ENCODE measurements at places on chromosomes 3 and 15.

DNA sequence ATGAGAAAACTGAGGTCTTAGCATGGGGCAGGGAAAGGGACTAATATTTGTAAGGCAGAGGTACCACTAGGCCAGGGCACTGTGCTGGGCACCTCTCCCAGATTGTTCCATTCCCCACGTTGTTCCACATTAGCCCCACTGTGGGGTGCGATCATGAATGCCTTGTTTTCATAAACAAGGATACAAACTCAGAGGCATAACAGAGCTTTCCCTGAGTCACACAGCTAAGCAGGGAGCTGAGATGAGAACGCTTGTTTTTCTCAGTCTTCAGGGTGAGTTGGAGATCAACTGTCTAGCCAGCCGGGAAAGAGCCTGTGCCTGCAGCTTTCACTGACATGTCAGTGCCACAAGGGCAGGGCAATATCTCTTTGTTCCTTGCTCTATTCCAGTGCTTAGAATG, 47.9 kb upstream of the ITGA11 start:
- DNase-seq: no peak

- DNase-seq: no peak
Measured at GRCh38 chr3:129230311-129231019, 18.9 kb upstream of the COPG1 start.

- DNase-seq: no peak
Measured at GRCh38 chr3:40821315-40821714, 296.6 kb downstream of the ZNF621 start.

- no peak for DNase-seq
Measured at GRCh38 chr3:37163262-37164015, 10.9 kb downstream of the LRRFIP2 start.

DNA sequence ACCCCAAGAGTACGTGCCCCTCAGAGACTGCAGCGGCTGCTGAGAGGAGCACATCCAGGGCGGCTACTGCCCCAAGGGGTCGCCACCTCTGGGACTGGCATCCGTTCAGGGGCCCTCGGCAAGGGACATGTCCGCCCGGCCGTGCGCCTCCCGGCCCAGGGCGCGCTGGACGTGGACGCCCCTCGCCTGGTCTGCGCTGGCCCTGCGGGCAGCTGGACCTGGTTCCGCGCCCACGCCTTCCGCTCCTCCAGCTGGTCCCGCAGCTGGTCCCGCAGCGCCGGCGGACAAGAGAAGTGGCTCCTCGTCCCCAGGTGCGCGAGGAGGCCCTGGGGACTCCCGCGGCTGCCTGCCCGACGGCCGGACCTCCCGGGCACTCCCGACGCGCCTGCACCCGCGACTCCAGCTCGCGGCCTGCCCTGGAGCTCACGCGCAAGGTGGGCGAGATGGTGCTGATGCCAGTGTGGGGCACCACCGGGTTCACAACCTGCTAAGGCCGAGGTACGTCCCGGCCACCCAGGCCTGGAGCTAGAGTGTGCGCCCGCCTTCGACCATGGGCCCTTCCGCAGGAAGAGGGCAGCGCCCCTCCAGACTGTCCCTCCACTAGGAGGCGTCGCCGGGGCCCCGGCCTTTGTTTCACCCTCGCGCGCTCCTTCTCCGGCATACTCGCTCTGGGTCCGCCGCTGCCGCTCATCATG, 14.4 kb upstream of the GP9 start:
- no peak for DNase-seq

DNA sequence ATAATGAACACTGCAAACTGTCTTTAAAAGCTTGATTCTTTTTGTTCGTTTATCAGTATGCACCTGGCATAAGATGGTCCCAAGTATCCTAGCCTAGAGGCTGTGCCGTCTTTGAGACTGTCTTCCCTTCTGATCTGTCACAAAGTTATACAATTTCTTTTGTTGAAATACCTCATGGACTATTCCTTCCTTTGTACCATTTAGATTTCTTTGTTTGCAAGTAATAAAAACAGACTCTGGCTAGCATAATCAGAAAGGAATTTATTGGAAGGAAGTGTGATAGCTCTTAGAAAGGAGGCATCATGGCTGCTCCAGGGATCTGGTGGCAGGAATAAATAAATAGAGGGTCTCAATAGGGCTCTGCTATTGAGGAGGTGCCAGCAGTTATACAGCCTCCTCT, 280.4 kb downstream of the SLC9A9 start:
- DNase-seq: no peak

- DNase-seq: no peak
Measured at GRCh38 chr15:56468401-56468800, 3.5 kb upstream of the MNS1 start.

DNA sequence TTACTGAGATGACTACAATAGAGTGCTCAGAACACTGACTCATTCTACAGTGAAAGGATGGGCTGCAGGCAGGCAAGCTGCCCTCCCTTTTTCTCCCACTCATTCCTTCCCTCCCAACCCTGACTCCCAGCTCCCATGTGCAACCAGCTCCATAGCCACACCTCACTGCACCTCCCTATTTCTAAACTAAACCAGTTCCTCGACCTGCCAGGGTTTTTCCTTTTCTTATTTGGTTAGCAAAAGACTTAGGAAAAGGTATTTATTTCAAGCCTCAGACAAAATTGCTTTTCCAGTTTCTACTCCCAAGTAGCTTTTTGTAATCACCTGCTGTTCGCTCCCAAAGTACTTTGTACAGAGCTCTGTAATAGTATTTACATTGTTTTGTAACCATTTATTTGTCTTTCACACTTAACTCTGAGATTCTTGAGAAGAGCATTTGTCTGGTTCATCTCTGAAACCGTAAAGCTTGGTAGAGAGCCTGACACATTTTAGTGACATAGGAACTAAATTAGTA, 2.2 kb downstream of the AADAC start:
- DNase-seq: no peak

GRCh38 chr3:140724856-140725812, 47.3 kb downstream of the TRIM42 start:
- no peak for DNase-seq

DNA sequence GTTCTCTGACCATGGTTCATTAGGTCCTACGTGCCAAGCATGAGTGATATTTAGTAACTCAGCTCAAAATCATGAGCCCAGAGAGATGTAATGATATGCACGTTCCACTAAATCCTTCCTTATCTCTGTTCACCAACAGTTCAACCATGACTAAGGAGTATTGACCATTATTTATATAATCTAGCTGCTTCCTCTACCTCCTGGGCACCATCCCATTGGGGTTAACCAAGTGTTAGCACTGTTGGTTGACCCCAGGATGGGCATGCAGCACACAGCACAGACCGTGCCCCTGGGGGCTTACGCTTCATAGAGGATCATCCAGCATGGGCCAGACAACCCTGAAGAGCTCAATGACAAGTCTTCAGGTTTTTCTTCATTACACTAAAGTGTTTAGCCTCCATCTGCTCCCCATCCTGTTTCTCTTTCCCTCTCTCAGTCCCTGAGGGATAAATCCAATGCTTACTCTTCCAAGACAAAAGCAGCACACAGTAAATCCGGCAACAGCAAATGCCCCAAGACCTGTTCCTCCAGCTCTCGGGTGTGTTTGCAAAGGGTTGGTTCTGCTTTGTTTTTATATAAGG, 10.4 kb downstream of the FAM174B start:
- no peak for DNase-seq

DNA sequence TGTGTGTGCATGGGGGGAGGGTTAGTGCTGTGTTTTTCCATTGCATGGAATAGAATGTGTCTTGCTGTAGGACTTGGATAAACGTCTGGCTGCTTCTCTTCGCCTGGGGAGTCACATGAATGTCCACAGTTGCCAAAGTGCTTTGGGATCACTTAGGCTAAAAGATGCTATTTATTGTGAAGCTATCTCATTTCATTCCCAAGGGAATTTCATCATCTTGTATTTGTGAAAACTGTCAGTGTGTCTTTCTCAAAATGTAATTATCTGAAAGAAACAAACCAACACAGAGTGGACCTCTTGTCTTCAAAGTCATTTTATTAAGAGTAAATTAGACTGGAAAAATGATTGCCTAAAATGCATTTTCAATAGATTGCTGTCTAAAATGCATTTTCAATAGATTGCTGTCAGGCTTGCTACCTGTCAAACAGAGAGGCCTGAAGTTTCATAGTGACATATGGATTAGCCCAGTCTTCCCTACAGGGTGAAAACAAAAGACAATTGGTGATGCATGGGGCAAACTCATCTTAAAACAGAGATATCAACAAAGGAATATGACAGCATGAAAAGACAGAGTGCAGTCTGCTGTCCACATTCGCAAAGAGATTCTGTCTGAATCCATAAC, 117.1 kb upstream of the GOLIM4 start:
- DNase-seq: no peak

GRCh38 chr15:42154212-42154941, 2.1 kb downstream of the PLA2G4F start:
- DNase-seq: no peak

DNA sequence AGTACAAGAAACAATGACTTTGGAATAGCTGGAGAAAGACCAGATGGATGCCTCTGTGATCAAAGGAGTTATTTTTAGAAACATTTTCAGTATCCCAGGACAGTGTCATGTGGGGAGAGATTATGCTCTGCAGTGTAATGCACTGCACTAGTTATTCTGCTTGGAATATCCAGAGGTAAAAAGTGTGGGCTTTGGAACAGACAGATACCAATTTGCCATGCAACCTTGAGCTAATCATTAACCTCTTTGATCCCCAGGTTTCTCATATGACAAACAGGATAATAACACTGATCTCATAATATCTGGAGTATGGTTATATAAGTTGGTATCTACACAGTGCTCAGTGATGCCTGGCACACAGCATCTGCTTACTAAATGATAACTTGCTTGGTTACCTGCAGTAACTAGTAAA, 12.2 kb upstream of the SLC7A14 start:
- DNase-seq: no peak

DNA sequence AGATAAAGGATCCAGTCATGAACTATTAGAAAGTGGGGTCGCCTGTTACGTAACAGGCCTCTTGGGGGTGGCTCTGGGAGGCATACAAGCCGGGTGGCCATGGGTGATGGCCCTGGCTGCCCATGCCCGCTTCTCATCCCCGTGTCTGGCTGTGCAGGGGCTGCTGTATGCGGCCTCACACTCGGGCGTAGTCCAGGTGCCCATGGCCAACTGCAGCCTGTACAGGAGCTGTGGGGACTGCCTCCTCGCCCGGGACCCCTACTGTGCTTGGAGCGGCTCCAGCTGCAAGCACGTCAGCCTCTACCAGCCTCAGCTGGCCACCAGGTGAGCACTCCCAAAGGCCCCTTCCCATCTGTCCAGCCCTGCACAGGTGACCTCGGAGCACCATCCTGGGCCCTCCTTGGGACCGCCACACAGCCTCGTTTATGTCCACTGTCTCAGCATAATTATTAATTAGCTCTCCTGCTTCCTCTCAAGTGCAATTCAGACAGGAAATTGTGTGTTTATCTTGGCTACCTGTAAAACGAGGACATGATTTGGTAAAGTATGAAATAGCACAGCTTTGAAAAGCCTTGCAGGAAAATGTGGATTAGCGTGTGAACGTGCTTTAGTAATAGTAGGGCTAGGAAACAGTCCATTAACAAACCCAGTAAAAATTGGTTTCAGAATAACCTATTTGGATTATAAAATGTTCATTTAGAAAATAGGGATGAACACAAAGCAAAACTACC, 8.1 kb downstream of the CIB1 start:
- no peak for DNase-seq

GRCh38 chr15:67735896-67736295, 89.4 kb upstream of the SKOR1 start:
- DNase-seq: no peak

DNA sequence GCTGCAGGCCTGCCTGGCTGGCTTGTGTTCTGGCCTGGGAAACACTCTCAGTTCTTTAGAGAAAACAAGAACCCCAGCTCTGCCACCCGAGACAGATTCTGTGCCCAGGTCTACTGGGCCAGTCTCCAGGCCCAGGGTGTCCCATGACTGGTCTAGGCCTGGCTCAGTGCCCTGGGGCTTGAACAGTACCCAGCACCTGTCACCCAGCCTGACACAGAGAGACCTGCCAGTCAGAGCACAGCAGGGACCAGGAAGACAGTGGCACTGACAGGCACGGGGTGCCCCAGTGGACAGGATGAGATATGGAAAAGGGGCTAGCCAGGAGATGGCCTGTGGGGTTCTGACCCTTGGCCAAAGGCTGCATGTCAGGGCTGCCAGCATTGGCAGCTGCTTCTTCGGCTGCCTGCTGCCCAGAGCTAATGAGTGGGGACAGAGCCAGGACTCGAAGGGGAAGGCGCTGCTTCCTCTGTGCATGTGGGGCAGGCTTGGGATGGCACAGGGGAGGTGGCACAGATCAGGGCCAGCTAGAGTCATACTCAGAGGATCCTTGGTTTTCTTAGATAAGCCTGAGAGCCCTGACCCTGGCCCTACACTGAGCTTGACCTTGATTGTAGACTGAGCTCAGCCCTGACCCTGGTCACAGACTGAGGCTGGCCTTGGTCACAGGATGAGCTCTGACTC, 15.1 kb downstream of the CCDC33 start:
- no peak for DNase-seq

DNA sequence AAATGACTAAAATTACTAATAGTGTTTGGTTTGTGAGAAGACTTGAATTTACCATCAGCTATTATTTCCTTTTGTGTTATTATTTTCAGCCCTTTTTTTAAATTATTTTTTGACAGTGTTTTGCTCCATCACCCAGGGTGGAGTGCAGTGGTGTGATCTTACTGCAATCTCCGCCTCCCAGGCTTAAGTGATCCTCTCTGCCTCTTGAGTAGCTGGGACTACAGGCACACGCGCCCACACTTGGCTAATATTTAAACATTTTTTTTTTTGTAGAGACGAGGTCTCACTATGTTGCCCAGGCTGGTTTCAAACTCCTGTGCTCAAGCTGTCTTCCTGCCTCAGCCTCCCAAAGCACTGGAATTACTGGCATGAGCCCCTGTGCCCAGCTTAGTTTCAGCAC, 31.7 kb upstream of the UTS2B start:
- DNase-seq: no peak

GRCh38 chr3:52216585-52217408, 8.6 kb downstream of the TLR9 start:
- DNase-seq: no peak

- no peak for DNase-seq
Measured at GRCh38 chr3:192514754-192515663, 212.3 kb downstream of the FGF12 start.

DNA sequence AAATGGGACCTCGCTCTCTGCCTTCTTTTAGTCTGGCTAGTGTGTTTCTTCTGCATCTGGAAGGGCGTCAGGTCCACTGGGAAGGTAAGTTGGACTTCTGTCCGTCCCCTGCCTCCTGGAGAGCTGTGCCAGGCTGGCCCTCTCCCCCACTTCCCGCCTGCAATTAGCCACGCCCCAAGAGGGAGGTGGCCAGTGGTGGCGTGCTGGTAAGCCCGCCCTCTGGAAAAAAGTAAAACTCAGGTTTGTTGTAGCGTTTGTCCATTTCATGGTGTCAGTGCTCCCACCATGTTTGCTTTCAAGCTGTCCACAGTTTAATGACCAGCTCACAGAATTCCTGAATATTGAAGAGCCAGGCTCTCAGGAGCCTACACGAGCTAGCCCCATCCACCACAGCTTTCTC, 55.6 kb downstream of the SLC6A6 start:
- no peak for DNase-seq

DNA sequence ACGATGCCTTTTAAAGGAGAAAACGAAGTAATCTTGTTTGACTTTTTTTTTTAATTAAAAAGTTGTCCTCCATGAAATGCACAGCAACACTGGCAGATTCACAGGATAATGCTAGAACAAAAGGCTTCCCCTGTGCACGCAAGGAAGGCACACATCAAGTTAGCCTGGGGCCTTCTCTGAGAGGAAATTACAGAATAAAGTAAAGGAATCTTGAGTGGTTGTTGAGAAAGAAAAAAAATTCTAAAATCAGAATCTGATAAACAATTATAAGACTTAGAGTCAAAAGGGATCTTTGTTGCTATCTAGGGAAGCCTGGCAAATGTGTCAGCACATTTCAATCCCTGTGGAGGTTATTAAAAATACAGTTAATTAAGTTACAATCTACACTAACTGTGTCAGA, 946.0 kb downstream of the IGSF11 start:
- no peak for DNase-seq

Measured in CMK (cell line).